ENCODE measurements at places on chromosomes 3 and 15.

GRCh38 chr15:45417303-45417950 lies 39.1 kb upstream of the GATM start:
- DNase-seq: no peak

GRCh38 chr15:79675982-79676381 lies 220.8 kb downstream of the MTHFS start:
- DNase-seq: no peak

- no peak for DNase-seq
These were observed 5.7 kb upstream of the ARL14 start for GRCh38 chr3:160671231-160671630.

- DNase-seq: no peak
These were observed 59.7 kb downstream of the CCDC33 start for GRCh38 chr15:74295800-74296199.

GRCh38 chr15:91855684-91856489 lies 2.4 kb downstream of the SLCO3A1 start:
- DNase-seq: no peak

- DNase-seq: peak; percentile 26
These were observed 28.2 kb downstream of the TPM1 start for GRCh38 chr15:63070681-63071129.

DNA sequence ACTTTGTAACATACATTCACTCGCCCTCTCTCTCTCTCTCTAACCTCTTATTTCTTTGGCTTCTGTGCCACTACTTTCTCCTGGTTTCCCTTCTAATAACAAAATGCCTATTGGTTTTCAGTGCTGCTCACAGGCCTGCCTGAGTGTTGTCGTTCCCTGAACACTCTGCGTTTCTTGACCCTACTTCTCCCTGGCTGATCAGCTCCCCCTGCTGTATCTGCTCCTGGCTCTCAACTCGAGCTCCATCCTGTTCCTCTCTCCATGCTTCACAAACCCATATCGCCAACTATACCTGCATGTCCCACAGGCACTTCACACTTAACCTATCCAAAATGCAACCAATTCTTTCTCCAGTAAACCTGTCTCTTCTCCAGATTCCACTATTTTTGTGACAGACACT lies 111.4 kb downstream of the OPA1 start:
- DNase-seq: no peak

- no peak for DNase-seq
These were observed 179.8 kb downstream of the ZPLD1 start for GRCh38 chr3:102614585-102614984.

Measured in fibroblast of skin of back (primary cell).